ENCODE measurements at places on chromosomes 3 and 15.
A peak's percentile ranks its signal among the peaks of the same experiment; 100 is the strongest.

DNA sequence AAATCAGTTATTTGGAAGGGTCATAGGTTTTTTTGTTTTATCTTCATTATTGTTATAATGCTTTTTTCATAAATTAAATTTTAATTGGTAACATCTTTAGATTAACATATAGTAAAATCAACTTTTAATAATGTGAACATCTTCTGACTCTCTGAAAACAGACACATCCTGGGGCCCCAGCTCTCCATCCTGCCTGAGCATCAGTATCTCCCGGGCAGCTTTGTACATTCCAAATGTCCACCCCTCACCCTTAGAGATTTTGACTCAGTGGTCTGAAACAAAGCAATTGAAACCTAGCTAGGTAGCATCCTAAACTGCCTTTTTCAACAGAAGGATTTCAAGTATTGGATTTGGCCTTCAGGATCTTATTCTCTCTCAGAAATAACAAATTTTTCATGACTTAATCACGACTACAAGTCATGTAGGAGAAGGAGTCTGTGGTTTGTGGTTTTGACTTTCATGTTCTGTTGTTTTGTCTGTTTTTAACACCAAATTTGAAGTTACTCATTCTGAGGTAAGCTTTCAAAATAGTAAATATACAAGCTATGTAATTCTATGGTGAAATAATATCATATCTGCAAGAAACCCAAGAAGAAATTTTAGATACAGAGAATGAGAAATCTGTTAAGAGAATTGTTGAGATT is 147.3 kb upstream of the UBE2E2 start:
- DNase-seq: no peak

- DNase-seq: no peak
Measured at GRCh38 chr15:40443255-40443654, 2.5 kb downstream of the BAHD1 start.

GRCh38 chr3:123817413-123817812 is 66.7 kb downstream of the MYLK start:
- DNase-seq: no peak

- no peak for DNase-seq
Measured at GRCh38 chr3:169144731-169145130, 518.8 kb downstream of the MECOM start.

DNA sequence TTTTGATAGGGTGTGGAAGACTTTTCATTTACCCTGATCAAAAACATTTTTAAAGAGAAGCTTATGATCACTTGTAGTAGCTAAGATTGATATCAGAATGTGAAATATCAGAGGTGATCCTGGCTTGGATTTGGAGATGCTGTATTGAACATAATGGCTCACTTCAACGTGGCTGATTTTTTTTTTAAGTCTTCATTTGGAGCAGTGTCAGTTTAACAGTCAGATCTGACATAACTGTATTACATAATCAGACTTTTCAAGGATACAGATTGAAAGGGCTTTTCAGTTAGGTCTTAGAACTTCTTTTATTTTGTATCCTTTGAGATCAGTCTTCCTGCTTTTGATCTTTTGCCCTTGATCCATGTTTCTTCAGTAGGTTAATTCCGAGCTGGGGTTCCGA is 98.5 kb downstream of the ITPR1 start:
- DNase-seq: no peak

GRCh38 chr3:71206305-71207165 is 377.0 kb downstream of the FOXP1 start:
- DNase-seq: peak; percentile 32

GRCh38 chr3:11245827-11246662 is 26.2 kb upstream of the ATG7 start:
- DNase-seq: no peak

- DNase-seq: no peak
Measured at GRCh38 chr3:167450195-167450594, 23.6 kb downstream of the SERPINI2 start.

- no peak for DNase-seq
Measured at GRCh38 chr15:67548862-67549651, 6.6 kb downstream of the MAP2K5 start.

DNA sequence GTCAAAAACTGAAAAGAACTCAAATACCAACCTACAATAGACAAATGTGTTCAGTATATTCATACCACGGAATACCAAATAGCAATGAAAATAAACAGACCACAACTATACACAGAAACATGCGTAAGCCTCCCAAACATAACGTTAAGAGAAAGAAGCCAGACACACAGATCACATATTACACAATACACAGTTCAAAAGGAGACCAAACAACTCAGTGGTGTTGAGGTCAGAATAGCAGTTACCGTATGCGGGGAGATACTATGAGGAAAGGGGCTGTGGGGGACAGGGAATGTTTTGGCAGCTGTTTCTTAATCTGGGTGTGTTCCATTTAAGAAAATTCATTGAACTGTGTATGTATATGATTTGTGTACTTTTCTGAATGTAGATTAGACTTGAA is 6.6 kb downstream of the OSBPL10 start:
- no peak for DNase-seq

DNA sequence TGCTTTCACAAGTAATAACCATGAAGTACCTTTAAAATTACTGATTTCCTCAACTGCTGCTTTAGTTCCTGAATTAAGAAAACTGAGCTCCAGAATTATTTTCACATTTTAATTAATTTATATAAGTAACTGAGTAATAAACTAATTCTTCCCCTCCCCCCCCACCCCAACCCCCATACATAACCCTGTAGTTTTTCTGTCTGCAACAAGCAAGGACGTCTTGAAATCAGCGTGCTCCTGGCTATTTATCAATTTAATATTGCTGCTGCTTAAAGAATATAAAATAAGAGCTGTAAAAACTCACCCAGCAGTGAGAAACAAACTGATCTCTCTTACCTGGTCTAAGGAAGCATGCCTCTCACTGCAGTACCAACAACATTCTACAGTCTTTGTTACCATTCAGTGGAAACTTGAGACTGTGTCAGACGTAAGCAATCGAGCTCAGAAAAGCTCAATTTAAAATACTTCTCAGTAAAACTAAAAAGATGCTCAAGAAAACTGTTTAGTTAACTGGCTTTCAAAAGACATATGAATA is 121.0 kb downstream of the TFDP2 start:
- DNase-seq: no peak

GRCh38 chr15:80183886-80184285 is 31.1 kb downstream of the FAH start:
- no peak for DNase-seq

GRCh38 chr15:41231422-41232226 is 556 bp downstream of the CHP1 start:
- DNase-seq: peak; percentile 7

DNA sequence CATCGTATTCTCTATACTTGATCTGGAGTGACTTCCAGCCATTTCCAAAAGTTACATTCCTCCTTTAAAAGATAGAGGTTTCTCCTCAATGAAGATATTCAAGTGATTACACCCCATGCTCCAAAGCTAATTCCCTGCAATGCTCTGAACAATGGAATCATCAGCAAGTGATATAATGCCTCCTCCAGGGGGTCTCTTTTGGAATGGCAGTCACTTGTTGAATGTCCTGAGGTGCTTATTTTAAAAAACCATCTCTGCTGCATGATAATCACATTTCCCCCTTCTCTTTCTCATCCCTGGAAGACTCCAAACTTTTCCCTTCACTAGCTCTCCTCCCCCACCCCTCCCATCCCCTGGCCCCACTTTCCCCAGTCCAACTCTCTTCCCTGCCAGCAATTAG is 2.6 kb downstream of the LHFPL4 start:
- DNase-seq: no peak

GRCh38 chr3:152938974-152939636 is 104.2 kb downstream of the P2RY1 start:
- no peak for DNase-seq

GRCh38 chr3:161694682-161695564 is 198.3 kb downstream of the OTOL1 start:
- DNase-seq: no peak

DNA sequence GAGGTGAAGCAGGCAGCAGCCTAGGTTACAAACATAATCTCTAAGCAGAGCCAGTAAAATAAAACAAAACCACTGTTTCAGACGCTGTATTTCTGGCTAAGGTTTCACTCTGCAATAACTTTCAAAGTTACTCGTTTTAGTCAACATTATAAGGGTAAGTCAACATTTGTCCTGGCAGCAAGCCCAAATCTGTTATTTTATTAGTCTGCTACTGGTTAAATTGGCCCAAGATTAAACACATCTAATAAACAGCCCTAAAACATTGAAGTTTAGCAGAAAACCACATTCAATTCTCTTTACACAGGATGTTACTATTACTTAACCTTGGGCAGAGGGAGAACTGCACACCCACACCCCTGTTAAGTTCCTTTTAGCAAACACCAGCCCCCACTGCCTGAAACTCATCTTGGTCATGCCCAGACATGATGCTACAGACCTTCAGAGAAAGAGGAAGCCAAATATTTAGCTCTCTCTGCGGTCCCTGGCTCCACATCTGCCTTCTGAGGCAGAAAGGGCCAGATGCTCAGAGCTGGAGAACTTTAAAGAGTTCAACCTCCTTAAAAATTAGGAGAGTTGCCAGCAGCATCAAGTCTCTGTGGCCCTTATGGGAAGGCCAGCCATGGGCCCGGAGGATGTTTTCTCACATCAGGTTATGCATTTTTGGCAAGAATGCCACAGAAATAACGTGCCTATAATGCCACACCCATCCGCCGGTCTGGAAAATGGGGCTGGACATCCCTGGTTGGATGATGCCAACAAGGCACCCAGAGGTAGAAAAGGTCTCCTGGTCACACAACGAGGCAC is 17.9 kb downstream of the ARHGEF3 start:
- DNase-seq: peak; percentile 48

GRCh38 chr3:141546081-141546480 is 59.3 kb downstream of the RASA2 start:
- no peak for DNase-seq

- DNase-seq: no peak
Measured at GRCh38 chr3:46974421-46975171, 1.9 kb downstream of the CCDC12 start.

- DNase-seq: no peak
Measured at GRCh38 chr3:143825513-143825912, 22.8 kb downstream of the SLC9A9 start.

DNA sequence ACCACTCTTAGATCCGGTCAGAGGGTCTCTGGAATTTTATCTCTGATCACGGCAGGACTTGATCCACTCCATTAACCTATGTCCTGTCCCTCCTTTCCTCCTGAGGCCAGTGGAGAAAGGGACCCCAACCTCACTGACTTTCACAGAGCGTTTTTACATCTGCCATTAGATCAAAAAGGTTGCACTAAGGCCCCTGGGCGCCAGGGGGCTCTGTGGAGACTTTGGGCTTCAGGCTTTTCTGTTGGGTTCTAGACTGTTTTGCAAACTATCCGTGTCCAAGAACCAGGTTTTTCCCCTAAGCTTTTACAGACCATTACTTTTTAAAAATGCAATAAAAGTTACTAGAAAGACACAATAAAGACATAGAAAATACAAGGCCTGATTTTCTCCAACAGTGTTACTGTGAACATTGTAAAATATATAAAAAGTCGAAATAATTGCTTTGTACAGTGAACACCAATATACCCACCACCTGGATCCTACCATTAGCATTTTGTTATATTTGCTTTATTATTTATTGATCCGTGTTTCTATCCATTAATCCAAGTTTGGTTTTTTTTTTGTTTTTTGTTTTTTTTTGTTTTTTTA is 159.7 kb downstream of the POLR2M start:
- peak; percentile 47 for DNase-seq

DNA sequence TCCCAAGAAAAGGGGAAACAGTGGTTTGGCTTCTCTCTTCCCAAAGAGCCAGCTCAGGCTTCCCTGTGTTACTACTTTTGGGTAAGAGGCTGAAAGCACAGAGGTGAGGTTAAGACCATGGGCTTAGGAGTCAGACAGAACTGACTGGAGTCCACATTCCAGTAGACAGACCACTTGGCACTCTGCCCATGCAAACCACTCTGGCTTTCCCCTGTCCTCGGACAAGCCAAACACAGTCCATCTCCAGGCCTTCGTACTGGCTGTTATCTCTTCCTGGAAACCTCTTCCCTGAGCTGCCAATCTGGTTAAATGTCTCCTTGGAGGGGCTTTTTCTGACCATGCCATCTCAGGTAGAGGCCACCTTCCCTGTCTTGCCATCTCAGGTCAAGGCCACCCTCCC is 53.1 kb upstream of the FAM3D start:
- no peak for DNase-seq

DNA sequence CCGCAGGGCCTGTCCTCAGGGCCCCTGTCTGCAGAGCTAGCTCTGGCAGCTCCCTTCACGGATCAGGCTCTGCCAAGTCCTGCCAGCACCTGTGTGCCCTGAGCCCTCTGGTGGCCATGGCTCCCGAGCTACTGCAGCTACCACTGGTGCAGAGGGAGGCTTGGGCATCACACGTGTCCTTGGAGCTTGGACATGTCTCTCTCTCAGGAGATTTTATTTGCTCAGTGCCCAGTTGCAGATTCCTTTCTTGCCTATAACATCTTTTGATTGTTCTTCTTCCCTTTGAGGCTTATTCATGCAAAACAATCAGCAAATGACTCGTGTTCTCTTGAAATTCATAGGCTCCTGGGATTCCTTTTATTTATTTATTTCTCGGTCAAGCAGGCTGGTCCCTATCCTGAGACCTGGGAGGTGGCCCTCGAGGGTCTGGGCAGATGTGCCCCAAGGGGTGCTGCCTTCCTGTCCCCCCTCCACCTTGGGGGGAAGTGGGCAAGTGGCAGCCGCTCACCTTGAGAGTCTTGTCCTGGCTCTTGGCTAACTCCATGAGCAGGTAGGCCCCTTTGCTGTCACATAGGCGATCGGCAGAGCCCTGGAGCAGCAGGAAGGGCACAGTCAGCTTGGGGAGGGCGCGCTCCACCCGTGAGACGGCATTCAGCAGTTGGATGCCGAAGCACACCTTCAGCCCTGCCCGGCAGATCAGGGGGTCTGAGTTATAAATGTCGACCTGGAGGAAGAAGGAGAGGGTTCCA is 21.9 kb downstream of the ABTB1 start:
- DNase-seq: peak; percentile 28

DNA sequence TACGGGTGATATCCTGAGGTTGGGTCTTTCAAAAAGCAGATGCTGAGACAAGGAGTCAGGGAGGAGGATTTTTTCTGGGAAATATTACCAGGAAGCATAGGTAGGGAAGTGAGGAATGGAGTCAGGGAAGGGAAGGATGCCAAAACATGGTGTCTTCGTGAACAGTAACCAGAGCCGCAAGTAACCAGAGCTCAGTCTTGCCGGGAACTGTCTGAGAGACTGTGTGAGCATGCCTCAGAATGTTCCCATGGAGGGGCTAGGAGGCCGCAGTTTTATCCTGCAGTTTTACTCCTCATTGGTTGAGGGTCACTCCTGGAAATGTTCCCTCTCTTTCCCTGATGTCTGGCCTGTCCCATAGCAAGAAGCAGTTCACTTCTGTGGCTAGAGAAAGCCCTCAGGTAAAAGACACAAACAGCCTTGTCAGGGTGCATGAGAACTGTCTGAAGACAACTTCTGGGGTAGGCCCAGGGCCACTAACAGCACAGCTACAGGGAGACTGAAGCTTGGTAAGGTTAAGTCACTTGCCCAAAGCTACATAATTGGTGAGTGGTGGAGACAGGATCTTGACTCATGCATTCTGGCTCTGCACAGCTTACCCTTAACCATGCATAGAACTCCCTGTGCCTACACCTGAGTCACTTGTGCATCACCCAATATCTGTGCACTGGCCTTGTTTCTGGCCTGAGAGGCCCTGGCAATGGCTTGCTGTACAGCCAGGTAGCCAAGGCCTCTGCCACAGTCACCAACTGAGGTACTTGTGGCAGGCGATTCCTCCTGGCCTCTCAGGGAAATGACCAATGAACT is 76.3 kb upstream of the FRMD4B start:
- DNase-seq: peak; percentile 34

- peak; percentile 63 for DNase-seq
Measured at GRCh38 chr3:119588112-119588511, 8.8 kb downstream of the ADPRH start.
